ENCODE measurements at places on chromosomes 3 and 15.
A peak's percentile ranks its signal among the peaks of the same experiment; 100 is the strongest.

DNA sequence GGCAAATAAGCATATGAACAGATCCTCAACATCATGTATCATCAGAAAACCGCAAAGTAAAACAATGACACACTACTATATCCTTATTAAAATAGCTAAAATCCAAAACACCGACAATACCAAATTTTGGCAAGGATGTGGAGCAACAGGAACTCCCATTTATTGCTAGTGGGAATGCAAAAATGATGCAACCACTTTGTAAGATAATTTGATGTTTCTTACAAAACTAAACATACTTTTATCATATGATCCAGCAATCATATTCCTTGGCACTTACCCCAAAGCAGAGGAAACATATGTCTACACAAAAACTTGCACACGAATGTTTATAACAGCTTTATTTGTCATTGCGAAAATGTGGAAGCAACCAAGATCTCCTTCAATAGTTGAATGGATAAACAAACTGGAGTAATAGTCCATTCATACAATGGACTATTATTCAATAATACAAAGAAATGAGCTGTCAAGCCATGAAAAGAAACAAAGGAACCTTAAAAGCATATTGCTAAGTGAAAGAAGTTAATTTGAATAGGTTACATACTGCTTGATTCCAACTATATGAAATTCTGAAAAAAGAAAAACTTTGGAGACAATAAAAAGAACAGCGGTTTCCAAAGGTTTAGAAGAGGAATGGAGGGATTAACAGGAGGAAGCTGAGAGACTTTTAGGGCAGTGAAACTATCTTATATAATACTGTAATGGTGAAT lies 172.0 kb downstream of the VPS13C start:
- no peak for DNase-seq

- DNase-seq = no peak
Observed at GRCh38 chr3:193943200-193943599, 192.7 kb upstream of the HES1 start.

GRCh38 chr3:108486338-108486737 lies 24.1 kb downstream of the MYH15 start:
- no peak for DNase-seq

DNA sequence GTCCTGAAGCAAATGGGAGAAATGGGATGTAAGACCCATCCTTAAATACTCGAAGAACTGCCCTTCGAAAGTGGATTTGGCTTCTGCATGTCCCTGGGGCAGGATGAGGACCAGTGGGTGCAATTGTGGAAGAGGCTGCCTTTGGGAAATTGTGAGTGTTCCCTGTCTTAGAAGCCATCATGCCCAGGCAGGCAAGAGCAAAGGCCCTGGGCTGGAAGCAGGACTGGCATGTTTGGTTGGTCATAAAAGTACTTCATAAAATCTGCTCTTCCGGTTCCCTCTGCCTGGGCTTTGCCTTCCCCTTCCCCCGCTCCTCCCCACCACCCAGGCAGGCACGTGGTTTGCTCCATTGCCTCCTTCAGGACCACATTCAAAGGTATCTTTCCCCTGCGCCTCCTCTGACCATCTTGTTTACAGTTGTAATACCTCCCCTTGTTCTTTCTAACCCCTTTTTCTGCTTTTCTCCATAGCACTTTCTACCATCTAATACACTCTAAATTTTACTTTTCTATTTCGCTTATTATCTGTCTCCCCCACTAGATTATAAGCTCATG lies 8.3 kb downstream of the MINAR1 start:
- no peak for DNase-seq

- no peak for DNase-seq
Observed at GRCh38 chr3:51794206-51794605, 15.2 kb upstream of the IQCF6 start.

DNA sequence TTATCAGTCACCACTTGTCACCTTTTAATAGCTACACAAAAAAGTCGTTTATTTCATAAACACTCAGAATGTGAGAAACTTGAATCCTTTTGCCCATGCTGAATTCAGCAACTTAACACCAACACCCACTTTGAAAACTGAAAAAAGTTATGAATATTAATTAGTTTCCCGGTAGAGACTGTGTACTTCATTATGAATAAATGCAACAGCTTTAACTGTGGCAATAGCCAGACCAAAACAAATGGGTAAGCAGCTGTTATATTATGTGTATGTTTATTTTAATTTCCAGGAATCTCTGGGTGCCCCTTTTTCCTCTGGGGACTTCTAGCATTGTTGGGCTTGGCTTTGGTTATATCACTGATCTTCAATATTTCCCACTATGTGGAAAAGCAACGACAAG lies 7.8 kb downstream of the TRAT1 start:
- DNase-seq = no peak

GRCh38 chr15:66620341-66620740 lies 54.5 kb upstream of the LCTL start:
- DNase-seq = no peak

GRCh38 chr15:73926219-73927002 lies at the start of gene LOXL1:
LOXL1 (plus strand) TSS chr15:73926462; CDS start chr15:73926784, 322 bp downstream.
- no peak for DNase-seq

GRCh38 chr3:122668930-122669730 lies 11.5 kb upstream of the PARP14 start:
- DNase-seq = peak; percentile 50

- DNase-seq = no peak
Observed at GRCh38 chr15:75648156-75649000, 666 bp downstream of the SNX33 start.

DNA sequence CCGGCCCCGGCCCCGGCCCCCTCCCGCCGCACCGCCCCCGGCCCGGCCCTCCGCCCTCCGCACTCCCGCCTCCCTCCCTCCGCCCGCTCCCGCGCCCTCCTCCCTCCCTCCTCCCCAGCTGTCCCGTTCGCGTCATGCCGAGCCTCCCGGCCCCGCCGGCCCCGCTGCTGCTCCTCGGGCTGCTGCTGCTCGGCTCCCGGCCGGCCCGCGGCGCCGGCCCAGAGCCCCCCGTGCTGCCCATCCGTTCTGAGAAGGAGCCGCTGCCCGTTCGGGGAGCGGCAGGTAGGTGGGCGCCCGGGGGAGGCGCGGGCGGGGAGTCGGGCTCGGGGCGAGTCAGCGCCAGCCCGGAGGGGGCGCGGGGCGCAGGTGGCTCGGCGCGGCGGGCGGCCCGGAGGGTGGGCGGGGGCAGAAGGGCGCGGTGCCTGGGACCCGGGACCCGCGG lies 352 bp downstream of the CHRD start:
- no peak for DNase-seq

GRCh38 chr15:30791239-30792175 lies 112.2 kb upstream of the FAN1 start:
- DNase-seq = no peak

GRCh38 chr15:36053746-36054145 lies 507.8 kb upstream of the DPH6 start:
- DNase-seq = no peak

DNA sequence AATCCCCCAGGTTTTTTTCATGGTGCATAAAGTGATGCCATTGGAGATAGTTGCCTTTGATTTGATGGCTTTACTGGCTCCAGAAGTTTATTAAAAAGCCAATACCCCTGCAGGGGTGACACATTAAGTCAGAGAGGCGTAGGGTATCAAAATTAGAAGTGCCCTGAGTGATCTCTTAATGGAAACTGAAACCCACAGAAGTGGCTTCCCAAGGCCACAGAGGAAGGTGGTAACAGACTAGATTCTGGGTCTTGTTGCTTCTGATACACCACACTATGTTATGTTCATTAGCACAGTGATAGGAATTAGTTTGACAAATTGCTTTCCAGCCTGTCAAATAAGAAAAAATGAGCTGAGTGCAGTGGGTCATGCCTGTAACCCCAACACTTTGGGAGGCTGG lies 112.3 kb downstream of the IQCH start:
- DNase-seq = no peak

DNA sequence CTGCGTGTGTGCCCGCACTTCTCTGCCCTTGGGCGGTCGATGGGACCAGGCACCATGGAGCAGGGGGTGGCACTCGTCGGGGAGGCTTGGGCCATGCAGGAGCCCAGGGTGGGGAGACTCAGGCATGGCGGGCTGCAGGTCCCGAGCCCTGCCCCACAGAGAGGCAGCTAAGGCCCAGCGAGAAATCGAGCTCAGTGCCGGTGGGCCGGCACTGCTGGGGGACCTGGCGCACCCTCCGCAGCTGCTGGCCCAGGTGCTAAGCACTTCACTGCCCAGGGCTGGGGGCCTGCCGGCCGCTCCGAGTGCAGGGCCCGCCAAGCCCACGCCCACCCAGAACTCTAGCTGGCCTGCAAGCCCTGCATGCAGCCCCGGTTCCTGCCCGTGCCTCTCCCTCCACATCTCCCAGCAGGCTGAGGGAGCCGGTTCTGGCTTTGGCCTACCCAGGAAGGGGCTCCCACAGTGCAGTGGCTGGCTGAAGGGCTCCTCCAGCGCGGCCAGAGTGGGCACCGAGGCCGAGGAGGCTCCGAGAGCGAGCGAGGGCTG lies 553 bp upstream of the RTP4 start:
- DNase-seq = no peak

DNA sequence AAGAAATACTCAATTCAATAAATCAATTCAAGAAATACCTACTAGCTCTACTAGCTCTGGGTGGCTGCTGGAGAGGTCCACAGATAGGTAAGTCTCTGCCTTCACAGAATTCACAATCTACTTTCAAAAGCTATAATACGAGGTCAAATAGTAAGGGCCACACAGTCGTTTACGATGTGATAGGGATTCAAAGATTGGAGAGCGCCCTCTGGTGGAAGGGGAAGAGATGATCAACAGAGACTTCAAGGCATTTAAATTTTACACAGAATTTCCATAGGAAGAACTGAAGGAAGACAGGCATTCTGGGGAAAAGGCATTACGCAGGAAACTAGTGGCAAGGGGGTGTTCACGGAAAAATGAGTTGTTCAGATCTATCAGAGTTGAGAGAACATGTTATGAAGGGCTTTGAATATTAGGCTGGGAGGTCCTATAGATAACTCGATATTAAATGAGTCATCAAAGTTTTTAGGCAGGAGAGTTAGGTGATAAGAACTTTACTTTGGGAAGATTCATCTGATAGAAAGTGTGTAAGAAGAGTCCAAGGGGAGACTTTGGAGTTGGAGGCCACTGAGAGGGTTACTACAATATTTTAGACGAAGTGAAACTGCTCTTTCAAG lies 128.8 kb downstream of the FRMD5 start:
- DNase-seq = no peak

DNA sequence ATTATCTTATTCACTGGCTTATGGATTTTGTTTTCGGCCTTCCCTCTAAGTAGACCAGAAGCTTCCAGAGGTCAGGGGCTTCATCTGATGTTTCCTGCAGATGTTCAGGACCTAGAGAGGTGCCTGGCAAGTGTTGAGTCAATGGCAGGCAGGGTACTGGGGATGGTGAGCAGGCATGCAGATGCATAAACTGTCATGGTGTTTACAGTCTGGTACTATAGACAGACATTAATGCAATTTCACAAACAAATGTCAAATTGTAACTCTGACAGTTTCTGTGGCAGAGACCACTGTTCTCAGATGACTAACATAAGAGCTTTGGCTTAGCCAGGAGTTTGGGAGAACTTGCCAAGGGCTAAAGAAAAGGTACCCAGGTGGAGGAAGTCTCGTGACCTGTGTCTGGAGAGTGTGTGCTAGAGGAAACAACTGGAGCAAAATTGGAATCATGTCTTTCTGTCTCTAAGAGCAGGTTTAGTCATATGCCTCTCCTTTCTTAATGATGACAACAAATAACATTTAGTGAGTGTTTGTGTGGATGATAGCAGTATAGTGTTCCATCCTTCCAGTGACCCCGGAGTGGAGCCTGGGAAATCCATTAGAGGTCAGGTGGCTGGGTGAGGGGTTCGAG lies 53.7 kb upstream of the TRAK1 start:
- no peak for DNase-seq

GRCh38 chr15:40163657-40164416 lies 3.0 kb downstream of the BUB1B start:
- DNase-seq = no peak
